ENCODE measurements at places on chromosomes 7 and 10.

- no peak for DNase-seq
Measured at GRCh38 chr7:94080551-94080950, 76.4 kb upstream of the BET1 start.

GRCh38 chr10:34739915-34740314 is 75.2 kb downstream of the PARD3 start:
- DNase-seq = no peak

GRCh38 chr7:150962553-150963399 is 15.3 kb downstream of the KCNH2 start:
- DNase-seq = peak; percentile 66

DNA sequence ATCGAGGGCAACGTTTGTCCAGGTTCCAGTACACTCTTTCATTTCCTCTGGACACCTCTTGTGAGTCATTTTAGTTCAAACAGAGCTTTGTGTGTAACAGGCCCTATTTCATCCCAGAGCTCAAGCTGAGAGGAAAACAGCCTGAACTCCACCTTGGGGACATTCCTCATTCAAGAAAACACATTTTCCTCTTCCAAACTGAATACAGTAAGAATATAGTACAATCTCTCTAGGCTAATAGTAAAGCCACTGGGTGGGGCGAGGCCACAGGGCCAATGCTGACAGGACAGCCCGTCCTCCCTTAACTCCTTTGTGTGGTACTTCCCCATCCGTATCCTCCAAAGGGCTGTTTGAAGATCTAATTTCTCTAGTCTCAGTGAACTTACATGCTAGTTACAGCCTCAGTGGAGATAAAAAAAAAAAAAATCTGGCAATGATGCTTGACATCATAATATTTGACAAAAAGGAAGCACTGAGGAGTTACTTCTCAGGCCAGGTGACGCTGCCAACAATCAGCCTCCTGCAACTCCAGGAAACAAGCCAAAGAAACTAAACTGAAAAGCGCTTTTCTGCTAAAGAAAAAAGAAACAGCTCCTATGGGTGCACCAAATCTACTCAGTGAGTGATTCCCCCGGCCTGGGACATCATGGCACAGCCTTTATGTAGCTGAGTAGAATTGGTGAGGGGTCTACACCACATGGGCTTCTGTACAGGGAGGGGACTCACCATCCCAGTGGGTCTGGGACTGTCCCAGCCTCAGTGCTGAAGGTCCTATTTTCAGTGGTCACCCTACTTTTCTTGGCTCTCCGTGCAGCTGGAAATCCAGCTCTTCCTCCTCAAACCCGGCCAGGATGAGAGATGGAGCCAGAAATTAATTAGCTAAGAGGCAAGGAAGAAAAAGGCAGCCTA is 238.2 kb upstream of the NEBL start:
- DNase-seq = no peak

- no peak for DNase-seq
Measured at GRCh38 chr10:11553773-11554381, 57.6 kb downstream of the USP6NL start.

GRCh38 chr7:115635876-115636275 is 394.7 kb downstream of the TFEC start:
- DNase-seq = no peak

- DNase-seq = no peak
Measured at GRCh38 chr10:61404751-61405150, 48.4 kb downstream of the TMEM26 start.

- DNase-seq = no peak
Measured at GRCh38 chr10:25629333-25629732, 304.7 kb upstream of the MYO3A start.

- DNase-seq = no peak
Measured at GRCh38 chr7:11551470-11551869, 280.5 kb downstream of the THSD7A start.

DNA sequence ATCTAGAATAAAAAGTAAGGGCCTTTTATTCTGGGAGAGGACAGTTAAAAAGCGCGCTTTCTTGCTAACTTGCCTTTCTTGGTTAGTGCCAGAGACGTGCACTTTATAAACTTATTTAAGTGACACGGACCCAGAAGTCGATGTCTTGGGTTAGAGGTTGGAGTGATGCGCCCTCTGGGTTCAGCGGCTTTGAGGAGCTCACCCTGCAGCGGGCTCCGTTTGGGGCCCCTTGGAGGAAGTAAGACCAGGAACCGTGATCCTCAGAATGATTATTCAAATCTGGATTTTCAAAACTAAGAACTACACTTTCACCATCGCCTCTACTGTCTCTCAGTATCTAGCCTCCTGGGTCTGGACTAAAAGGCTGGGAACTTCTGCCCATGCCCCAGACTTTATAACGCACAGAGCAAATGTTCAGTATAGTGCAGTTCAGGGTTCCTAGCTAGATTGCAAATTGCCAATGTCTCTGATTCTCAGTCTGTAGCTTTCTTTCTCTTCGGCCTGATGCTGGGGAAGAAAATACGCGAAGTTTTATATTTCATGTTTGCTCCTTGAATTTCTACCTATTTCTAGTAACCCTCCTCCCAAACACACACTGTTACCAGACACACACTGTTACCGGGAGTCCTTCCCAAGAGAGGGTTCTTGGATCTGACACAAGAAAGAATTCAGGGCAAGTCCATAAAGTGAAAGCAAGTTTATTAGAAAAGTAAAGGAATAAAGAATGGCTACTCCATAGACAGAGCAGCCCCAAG is 18.6 kb upstream of the SMO start:
- DNase-seq = no peak

- DNase-seq = peak; percentile 6
Measured at GRCh38 chr10:35564341-35564968, 40.7 kb upstream of the GJD4 start.

GRCh38 chr10:131816157-131816775 is 84.5 kb upstream of the PPP2R2D start:
- no peak for DNase-seq

- DNase-seq = no peak
Measured at GRCh38 chr7:107234436-107234835, 65.6 kb downstream of the HBP1 start.

GRCh38 chr7:115289971-115290370 is 368.1 kb downstream of the MDFIC start:
- no peak for DNase-seq

DNA sequence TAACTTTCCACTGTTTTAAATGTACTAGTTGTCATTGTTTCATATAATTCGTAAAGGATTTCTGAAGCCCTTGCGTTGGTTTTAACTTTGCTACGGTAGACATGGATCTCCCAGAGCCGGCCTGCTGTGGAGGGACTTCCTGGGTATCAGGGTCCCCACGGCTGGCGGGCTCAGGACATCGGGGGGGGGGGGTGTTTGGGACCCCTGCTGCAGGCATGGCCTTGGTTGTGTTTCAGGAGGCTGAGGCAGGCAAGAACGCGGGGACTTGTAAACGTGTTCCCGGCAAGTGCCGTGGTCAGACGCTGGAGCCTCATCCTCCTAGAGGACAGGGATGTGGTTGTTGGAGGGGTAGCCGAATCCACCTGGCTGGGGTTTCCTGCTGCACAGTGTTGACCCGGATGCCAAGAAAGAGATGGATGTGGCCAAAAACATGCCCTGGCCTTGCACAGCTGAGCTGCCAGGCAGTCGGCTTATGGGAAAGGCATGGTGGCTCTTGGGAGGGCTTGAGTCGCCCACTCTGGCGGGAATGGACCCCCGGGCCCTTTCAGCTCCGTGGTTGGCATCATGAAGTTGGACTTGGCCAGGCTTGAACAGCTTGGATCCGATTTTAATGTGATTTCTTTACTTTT is 21.4 kb upstream of the CHST12 start:
- DNase-seq = no peak

DNA sequence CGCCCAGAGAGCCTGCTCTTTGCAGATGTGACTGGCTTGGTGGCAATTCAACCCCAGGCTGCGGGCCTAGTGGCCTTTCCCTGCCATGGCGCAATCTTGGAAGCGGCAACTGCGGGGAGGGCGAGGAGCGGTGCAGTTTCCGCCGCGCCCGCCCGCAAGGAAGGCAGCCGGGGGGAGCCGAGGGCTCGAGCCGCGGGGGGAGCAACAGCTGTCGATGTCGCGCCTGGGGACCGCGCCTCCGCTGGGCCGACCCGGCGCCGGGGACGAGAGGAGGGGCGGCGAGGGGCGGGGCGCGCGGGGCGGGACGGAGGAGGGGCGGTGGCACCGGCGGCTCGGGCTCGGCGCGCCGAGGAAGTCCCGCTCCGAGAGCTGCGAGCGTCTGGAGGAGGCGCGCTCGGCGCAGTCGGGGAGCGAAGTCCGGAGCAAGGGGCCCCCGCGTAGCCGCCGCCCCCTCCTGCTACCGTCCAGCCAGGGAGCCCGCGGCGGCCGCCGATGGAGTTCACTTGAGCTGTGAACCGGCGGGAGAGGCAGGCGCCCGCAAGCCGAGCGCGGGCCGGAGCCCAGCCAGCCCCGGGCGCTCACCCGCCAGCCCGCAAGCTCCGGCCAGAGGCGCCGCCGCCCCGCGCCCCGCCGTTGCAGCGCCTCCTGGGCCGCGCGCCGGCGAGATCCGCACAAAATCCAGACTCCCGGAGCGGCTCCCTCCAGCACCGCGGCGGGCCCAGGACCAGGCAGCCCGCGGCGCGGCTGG is 438.1 kb upstream of the GALNT17 start:
- no peak for DNase-seq

DNA sequence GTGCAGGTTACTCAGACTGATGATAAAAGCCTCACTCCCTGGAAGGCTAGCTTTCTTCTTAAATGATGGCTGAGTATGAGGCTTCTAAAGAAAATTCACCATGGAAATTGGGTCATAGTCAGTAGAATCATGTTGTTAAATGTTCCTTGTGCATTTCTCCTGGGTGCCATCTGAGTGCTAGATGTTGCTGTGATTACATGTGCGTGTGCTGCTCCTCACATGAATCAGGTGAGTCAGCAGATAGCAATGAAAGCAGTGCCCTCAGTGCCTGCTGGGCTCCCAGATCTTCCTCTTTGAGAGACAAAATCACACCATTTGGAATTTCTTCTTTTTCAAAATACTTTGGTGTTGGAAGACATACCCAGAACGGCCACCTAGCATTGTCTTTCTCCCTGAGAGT is 331.7 kb downstream of the XPNPEP1 start:
- no peak for DNase-seq

- DNase-seq = no peak
Measured at GRCh38 chr7:155785536-155785935, 26.7 kb downstream of the SHH start.

GRCh38 chr7:113824117-113824823 is 94.5 kb downstream of the PPP1R3A start:
- DNase-seq = no peak

DNA sequence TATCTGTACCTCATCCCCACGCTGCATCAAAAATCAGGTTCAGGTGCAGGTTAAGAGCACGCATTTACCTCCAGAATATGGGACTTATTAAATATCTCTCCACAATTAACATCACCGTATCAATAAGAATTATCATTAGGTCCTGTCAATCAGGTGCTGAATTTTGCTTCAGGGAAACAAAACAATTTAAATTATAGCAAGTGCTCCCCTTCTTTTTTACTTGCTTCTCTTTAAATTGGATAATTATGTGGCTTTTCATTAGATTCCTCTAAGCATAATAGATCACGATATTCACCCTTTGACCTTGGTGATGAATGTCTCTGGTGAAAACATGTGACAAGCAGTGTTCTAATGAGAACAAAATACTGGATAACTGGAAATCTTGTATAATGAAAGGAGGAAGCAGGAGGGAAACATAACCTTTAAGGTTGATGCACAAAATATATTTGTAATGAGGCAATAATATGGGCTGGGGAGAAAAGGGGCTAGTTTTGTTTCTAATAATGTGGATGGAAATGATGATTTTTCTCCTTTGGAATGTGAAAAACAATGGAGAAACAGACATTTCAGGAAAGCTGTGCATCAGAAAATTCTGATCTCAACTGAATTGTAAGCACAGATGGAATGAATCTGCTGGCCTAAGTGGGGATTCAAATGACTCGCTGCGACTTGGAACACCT is 166.9 kb downstream of the SNX10 start:
- DNase-seq = no peak

- DNase-seq = no peak
Measured at GRCh38 chr7:1813394-1814088, 143.5 kb downstream of the ELFN1 start.

DNA sequence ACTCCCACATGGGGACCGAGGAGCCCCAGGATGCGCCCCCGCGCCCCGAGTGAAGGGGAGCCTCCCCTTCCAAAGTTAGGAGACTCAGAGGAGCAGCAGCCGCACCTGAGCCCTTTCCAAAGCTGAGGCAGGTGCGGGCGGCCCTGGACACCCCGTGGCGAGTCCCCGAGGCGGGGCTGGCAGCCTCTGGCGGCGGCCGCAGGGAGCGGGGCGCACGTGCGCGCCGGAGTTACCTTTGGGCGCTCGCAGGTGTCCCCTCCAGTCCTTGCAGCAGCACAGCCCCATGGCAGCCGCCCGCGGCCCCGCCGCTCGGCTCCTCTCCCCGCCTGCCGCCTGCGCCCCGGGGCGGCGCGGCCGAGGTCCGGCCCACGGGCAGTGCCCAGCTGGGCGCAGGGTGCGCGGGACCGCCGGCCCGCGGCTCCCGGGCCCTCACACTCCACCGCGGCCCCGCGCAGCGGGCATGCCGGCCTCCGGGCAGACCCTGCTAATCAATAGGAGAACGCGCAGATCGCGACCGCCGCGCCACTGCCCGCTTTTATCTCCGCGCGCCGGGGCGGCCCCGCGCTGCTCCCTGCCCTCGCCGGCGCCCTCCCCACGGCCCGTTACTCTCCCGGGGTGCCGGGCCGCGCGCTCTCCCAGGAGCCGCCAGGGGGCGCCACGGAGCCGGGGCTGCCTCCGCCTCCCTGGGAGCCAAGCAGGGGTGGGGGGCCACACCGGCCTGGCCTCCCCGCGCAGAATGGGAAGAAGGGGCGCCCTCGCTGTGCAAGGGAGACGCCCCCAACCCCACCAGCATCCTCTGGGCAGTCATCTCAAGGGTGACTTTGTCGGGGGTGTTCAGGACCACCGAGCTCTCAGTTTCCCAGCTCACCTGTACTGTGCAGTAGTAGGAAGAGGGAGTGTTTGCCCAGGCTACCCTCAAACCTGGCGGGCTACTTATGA is 80.8 kb downstream of the ARHGAP22 start:
- no peak for DNase-seq

DNA sequence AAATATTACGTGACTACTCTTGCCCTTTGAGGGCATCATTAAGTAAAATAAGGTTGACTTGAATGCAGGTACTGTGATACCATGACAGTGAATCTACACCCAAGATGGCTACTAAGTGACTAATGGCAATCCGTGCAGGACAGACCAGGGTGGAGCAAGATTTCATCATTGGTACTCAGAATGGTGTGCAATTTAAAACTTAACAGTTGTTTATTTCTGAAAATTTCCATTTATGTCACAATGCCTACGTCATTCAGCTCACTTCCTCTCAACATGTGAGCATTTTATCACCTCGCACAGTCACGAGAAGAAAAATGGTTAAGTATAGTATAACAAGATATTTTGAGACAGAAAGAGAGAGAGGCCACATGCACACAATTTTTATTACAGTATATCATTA is 50.3 kb upstream of the MET start:
- no peak for DNase-seq

DNA sequence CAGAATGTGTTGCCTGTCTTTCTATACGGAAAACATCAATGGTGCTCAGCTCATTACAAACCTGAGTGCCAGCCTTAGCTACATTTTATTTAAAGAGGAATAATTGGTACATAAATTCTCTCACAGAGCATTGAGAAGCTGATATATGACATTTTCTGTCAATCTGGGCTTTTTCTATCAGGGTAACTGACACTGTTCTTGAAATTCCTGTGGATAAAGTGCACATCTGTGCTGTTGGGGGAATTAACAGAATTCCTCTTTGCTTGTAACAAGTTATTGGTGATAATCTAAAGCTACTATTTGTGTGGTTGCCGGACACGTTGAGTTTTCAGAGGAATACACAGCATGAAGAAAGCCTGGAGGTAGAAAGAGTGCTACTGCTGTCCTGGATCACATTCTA is 668.6 kb downstream of the SORCS1 start:
- no peak for DNase-seq
